ENCODE measurements at places on chromosomes 1 and 21.
A peak's percentile ranks its signal among the peaks of the same experiment; 100 is the strongest.

- DNase-seq, result peak; percentile 10
Observed at GRCh38 chr1:224338150-224338838, 8.3 kb upstream of the NVL start.

DNA sequence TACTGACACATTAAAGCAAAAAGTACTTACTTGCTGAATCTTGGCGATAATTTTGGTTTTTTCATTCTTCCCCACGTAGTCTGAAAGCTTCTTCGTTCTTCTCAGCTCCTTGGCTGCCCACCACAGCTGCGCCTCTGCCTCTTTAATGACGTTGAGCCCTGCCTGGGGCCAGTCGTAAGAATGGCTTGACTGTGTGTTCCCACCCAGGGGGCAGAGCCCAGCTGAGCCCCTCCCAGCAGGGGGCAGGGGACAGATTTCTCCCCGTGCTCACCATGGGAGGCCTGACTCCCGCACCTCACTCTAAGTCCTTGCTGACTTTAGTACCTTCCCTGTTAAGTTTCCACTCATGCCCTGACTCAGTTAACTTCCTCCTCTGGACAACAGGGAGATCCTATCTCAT lies 9.0 kb downstream of the CFAP298 start:
- no peak for DNase-seq

- no peak for DNase-seq
Observed at GRCh38 chr21:43867948-43868347, 2.9 kb downstream of the AGPAT3 start.

DNA sequence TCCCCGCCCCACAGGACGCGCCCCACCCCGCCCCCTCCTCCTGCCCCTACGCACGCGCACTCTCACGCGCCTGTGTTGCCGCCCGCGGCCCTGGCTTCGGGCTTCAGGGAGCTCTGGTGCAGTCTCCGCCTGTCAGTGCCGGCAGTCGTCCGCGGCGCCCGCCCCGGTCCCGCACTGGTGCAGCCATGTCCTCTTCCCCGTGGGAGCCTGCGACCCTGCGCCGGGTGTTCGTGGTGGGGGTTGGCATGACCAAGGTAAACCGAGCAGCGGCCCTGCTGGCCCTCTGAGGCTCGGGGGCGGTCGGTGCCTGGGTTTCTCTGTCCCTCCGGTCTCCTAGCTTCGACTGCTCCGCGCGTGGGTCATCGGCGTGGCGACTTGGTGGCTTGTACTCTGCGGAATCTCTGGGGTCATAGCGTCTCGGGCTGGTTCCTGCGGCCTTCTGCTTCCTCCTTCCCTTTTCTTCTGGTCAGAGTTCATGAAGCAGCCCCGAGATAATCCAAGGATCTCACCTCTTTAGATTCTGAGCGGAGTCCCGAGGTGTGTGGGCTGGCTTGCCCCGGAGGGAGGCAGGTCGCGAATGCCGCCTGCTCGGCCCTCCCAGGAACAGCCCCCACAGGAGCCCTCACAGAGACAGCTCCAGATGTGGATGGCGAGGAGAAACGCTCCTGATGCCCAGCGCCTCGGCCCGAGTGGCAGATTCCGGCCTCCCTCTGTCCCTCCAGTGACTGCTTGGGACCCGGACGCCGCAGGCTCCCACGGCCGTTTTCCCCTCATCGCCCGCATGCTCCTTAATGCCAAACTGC lies at the start of gene SCP2:
Gene SCP2, plus strand, starts transcription at position 65 of the 803 bp plus-strand sequence. Its CDS starts 121 bp downstream, at position 186.
- peak; percentile 77 for DNase-seq

DNA sequence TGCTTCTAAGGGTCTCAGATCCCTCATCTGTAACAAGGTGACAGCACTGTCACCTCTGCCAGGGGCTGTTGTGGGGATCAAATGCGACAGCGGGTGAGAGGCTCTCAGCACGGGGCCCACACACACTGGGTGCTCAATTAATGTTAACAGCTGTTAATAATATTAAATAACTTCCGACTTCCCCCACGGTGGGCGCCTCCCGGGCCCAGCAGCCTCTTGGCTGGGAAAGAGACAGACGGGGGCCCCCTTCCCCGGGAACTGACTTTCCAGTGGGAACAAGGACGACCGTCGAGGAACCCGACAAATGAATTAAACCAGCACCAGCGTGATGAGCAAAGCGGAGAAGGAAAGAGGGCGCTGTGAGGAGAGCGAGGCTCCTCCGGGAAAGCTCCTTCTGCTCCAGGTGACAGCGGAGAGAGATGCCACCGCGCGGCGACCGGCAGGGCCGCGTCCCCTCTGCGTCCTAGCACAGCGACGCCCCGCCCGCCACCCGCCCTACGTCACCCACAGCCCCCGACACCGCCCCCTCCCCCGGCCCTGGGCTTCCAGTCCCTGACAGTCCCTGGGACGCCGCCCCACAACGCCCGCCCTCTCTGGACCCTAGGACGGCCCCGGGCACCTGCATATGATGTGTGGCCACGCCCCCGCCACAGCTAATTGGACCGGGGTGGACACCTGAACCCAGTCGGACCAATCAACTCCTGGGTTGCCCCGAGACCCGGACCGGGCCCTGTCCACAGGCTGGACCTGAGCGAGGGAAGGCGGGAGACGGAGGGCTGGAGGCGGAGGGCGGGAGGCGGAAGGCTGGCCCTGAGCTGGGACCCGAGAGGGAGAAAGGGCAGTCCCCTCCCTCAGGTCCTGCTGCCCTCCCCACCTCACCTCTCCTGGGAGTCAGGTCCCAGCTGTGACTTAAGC lies 38.2 kb downstream of the MATN1 start:
- no peak for DNase-seq

DNA sequence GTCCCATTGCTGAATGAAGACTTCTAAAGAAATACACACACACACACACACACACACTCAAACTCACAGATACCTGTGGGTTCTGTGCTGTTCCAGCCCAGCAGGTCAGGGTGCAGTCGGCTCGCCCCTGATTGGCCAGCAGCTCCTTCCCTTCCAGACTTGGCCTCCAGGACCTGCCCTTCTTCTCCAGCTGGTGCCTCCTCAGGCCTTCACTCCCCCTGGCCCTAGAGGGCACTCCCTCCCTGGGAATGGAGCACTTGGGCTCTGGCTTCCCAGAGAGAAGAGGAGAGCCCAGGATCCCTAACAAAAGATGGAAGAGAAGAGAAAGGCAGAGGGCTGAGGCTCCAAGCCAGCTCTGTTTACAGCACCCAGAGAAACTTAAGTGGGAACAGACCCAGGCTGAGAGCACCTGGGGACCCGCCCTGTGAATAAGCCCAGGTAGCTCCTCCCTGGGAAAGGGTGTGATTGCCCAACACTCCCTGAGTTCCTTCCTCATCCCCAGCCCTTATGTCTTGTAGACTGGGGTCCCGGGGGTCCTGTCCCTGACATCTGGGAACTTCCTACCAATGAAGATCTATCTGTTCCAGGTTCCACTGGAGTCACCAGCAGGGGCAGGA lies at the start of gene PGLYRP3:
Gene PGLYRP3, minus strand, starts transcription at position 383 of the 617 bp plus-strand sequence. CDS start 2,287 bp downstream, outside the sequence.
- DNase-seq, result no peak

- DNase-seq, result no peak
Observed at GRCh38 chr21:26438976-26439375, 134.1 kb downstream of the CYYR1 start.

DNA sequence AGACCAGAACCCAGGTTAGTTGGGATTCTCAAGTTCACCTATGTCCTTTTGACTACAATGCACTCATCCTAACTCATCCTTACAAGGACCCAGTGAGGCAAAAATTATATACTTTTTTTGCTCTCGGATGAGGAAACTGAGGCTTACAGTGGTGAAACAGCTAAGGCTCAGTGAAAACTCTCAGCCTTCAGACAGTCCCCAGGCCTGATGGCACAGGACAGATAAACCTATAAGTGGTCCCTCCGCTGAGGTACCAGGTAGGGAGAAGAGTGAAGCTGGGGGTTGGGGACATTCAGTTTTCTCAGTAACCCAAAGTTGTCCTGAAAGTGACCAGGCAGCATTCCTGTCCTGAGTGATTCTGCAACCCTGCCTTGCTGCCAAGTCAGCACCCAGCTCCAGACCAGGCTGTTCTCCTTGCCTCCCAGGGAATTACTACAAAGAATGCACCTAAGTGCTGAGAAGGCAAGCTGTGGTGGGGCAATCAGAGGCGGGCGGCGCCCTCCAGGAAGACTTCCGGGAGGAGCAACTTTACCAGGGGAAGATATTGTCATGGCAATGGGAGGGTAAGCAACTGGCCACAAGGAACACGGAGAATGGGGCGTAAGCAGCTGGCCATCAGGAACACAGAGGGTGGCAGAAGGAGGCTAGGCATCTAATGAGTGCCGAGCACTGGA lies 4.6 kb downstream of the TENT5B start:
- no peak for DNase-seq

- DNase-seq, result no peak
Observed at GRCh38 chr1:57384901-57385300, 39.0 kb downstream of the DAB1 start.

DNA sequence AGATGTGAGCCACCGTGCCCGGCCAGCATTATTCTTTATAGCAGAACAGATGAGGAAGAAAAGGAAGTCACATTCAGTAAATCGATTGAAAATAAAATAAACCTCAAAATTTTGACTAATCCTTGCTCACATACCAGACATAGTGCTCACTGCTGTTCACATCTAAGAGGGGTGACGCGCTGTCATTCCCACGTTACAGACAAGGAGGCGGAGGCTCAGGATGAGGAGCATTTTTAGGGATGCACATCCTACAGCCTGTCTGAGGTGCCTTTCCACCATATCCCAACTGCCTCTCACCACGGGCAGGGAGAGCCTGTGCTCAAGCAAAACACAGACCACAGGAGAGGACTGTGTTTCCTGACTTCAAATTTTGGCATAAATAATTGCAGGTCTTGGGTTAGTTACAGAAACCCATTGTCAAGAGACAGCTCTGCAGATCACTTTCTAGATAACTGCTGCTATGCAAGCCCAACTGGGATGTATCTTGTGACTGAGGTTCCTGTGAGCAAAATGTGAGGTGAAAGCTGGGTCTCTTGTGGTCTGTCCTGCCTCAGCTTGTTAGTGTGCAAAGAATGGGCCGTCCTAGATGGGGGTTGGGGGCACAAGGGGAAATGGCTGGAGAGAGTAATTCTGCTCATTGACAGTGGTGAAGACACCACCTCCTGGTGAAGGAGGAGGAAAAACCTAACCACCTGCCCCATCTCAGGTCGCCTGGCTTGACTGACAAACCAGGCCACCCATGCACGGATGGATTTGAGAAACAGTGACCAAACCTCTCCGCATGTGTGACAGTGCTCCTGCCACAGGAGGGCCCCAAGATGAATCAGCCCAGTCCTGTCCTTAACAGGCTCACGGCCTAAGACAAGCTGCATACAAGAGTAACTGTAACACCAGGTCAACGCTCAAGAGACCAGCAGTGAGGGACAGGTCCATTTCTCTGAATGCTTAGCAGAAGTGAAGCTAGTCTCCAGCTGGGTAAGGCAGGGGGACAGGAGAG lies 8.2 kb downstream of the TNN start:
- no peak for DNase-seq

DNA sequence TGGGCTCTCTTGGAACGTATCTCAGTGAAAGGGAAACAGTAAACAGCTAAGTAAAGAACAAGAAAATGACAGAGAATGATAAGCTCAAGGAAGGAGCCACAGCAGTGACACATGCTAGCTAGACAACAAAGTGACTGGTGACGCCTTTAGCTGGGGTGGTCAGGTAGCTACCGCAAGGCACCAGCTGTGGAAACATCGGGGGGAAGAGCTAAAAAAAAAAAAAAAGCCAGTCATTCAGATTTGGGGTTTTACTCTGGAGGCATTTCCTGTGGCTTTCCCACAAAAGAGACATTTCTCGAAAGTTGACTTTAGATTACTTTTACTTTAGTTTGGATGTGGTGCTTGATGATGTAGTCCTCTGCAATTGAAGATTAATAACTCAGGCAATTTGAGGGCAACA lies 2.1 kb downstream of the FHAD1 start:
- DNase-seq, result peak; percentile 67

GRCh38 chr1:42830631-42831030 lies 13.4 kb upstream of the SVBP start:
- no peak for DNase-seq

DNA sequence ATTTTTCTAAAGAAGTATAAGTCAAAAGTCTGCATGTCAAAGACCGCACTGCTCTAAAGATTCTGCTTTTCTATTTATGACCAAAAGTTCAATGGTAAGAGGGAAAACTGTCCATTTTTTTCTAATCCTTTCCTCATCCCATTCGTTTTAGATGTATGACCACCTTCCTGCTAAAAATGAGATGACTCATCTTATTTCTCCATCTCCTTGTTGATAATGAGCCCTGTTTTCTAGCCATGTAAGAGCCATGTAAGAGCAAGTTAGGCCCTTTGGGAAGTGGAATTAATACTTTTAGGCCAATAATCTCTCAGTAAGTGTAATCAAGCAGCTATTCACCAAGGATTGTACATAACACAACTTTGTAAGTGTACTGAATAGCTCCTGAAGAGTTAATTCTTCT lies 475.6 kb upstream of the B3GALT2 start:
- no peak for DNase-seq

DNA sequence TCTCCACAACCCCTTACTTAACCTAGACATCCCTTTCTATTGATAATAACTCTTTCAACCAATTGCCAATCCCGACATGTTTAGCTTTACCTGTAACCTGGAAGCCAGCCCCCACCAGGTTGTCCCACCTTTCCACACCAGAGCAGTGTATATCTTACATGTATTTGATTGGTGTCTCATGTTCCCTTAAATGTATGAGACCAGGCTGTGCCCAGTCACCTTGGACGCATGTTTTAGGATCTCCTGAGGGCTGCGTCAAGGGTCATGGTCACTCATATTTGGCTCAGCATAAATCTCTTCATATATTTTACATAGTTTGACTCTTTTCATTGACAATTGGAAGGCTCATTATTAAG lies 5.3 kb upstream of the SLC19A1 start:
- DNase-seq, result no peak

DNA sequence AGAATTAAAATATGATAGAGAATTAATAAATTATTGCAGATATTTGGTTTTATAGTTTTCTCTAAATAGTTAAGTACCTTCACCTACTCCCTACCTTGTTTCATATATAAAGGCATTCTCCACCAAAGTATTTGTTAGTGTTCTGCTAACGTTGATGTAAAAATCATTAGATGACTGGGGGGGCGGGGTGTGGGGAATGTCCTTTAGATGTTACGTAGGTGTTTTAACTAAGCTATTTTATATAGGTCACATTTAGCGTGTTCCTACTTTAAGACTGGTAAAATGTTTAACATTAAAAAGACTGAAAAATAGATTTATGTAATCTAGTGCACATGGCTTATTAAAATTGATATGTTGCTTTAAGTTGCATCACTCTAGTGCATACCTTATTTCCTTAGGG lies 48.6 kb downstream of the PTPRC start:
- no peak for DNase-seq

- DNase-seq, result peak; percentile 26
Observed at GRCh38 chr1:245953876-245954660, 553.0 kb downstream of the SMYD3 start.

DNA sequence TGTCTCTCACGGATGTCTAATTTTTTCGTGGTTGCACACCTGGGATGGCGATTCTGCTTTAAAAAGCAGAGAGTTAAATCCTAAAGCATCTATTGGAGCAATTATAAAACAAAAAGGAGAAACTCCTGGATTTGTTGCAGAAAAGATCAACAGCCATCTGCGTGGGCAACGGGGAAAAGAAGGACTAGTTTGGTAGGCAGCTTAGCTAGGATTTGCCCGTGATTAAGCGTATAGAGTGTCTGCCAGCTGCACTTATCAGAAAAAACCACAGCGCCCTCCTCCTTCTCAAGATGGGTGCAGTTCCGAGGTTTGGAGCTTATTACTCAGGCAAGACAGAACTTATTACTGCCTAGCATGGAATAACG lies 526 bp upstream of the SLC25A24 start:
- DNase-seq, result peak; percentile 84
